ENCODE measurements at places on chromosomes 5 and 9. TPM values are rescaled to one million over a fixed set of nuclear protein-coding genes. Genes with fewer than 3 reads are reported as not detected.
A peak's percentile ranks its signal among the peaks of the same experiment; 100 is the strongest.

Gene CATSPER3
- 1.4 TPM for total RNA-seq

Gene CBY3
- 0.44 TPM for total RNA-seq

Gene TRIM36
- total RNA-seq, result not detected

Gene ADAMTSL1
- total RNA-seq, result not detected

Gene PCDHGA7
- not detected for total RNA-seq

Gene UNC5A
- not detected for total RNA-seq

DNA sequence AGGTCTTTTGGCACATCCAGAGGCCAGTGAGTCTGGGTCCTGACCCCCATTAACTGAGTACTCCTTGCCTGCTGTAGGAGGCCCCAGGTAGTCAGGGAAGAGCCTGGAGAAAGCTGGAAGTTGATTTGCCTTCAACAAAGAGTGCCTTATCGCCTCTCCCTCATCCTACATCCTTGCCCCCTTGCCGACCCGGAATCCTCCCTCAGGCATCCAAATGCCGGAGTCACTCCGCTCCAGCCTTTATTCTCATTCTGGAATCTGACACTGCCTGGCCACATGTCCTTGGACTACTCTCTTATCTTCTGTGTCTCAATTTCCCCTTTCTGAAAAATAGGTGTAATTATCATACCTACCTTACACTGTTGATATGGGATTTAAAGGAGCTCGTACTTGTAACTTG lies 39.1 kb upstream of the KLF4 start:
- DNase-seq, result no peak
- H3K36me3 ChIP-seq, result no peaks in the 10 kb centered on the region
- H3K27ac ChIP-seq, result no peak overlapping the region
- H3K27me3 ChIP-seq, result no peaks in the 10 kb centered on the region
- no peaks in the 10 kb centered on the region for H3K4me1 ChIP-seq
- H3K4me3 ChIP-seq, result no peak overlapping the region

- H3K4me3 ChIP-seq, result no peak overlapping the region
- no peaks in the 10 kb centered on the region for H3K27me3 ChIP-seq
- peak; percentile 1 for DNase-seq
- no peak overlapping the region for H3K27ac ChIP-seq
- H3K36me3 ChIP-seq, result no peaks in the 10 kb centered on the region
Measured at GRCh38 chr5:135246605-135246922, 152.5 kb downstream of the MACROH2A1 start.

DNA sequence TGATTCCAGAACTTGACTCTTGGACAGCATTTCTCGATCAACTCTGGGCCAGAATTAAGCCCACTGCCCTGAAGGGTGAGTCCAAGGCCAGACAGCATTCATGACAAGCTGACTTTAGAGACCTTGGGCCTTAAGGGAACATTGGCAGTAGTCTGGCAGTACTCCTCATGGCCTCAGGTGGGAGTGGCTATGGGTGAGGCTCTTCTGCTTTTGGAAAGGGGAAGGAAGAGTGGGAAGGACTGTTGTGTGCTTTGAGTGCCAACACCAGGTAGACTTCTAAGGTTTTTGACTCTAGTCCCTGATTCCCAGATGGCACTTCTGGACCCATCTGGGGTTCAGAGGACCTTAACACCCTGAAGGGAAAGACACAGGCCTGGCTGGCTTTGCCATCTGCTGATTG lies 530.4 kb downstream of the ACTL7B start:
- no peak for DNase-seq
- no peak overlapping the region for H3K4me3 ChIP-seq

DNA sequence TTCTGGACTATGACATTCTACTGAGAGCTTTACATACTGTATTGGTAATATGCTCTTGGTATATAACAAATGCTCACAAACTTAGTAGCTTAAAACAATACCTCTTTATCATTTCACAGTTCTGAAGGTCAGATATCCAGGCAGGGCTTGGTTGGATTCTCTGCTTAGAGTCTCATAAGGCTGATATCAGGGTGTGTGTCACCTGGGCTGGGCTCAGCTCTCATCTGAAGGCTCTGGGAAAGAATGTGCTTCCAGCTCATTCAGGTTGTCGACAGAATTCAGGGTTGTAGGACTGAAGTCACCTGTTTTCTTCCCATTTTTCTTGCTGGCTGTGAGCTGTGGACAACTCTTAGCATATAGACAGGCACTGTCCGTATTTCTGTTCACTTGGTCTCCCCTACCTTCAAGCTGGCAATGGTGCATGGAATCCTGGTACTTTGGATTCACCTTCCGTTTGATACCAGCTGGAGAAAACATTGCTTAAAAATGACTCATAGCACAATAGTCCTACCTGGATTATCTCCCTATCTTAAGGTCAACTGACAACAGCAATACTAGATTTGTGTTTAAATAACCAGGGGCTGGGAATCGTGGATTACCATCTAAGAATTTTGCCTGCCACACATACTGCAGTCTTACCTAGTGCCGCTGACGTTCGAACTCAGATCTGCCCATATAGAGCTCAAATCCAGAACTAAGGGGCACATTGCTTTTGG lies 69.2 kb downstream of the RCL1 start:
- H3K4me1 ChIP-seq, result peaks cover 27% of the 10 kb centered on the region
- no peak overlapping the region for H3K27ac ChIP-seq
- DNase-seq, result no peak

- peaks cover 72% of the 10 kb centered on the region for H3K36me3 ChIP-seq
- peaks cover 37% of the 10 kb centered on the region for H3K4me1 ChIP-seq
- no peak overlapping the region for H3K27ac ChIP-seq
Measured at GRCh38 chr5:151199581-151200185, 24.2 kb downstream of the CCDC69 start.

DNA sequence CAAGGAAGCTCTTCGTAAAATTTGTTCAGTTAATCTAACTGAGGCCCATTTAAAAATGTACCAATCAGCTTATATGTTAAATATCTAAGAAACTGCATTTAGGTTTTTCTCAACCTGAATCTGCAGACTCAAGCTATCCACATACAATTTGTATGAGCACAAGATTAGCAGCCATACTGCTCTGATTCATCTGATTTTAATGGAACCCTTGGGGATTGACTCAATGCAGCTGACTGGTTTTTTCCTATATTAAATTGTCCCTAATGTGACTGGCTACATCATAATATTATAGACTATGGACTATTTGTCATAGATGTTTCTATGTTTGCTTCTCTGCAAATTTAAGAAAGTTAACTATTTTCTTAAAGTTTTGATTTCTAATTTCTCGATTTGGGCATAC lies 451.0 kb upstream of the TUSC1 start:
- no peaks in the 10 kb centered on the region for H3K27me3 ChIP-seq
- no peaks in the 10 kb centered on the region for H3K4me1 ChIP-seq
- no peak overlapping the region for H3K4me3 ChIP-seq

- H3K27ac ChIP-seq, result no peak overlapping the region
- no peaks in the 10 kb centered on the region for H3K36me3 ChIP-seq
- no peak overlapping the region for H3K4me3 ChIP-seq
- DNase-seq, result no peak
- H3K27me3 ChIP-seq, result no peaks in the 10 kb centered on the region
- no peaks in the 10 kb centered on the region for H3K4me1 ChIP-seq
Measured at GRCh38 chr5:34525761-34526160, 130.4 kb upstream of the RAI14 start.

Measured in activated CD4-positive, alpha-beta T cell treated with anti-CD3 and anti-CD28 coated beads, Interleukin-2, amount 10 ng/mL, durations not matched to agents 7 days and 5 days (primary cell).